ENCODE measurements at places on chromosomes 7 and 10.

GRCh38 chr7:114183311-114184088, 231.1 kb upstream of the FOXP2 start:
- no peak for DNase-seq

DNA sequence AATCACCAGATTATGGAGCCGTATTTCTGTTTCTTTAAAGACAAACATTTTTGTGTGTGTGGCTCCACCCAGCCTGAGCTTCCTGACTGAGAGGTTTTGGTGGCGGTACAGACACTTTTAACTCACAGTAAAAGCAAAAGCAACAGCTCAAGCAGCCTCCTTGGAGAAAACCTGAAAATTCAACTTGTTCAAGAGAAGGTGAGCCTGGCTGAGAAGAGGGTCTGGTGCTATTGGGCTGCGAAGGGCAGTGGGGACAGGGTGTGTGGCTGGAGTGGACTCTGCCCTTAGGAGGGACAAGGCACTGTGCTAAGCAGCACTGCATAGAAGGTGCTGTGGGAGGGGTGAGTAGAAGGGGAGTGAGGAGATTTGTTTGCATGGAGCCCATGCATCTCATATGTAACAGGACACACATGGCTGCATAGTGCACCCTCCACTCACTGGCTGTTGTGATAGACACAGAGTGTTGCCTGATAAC, at the start of gene GIMAP7:
Gene GIMAP7, plus strand, starts transcription at position 125 of the 475 bp plus-strand sequence. CDS start 5,103 bp downstream, outside the sequence.
- DNase-seq = no peak

DNA sequence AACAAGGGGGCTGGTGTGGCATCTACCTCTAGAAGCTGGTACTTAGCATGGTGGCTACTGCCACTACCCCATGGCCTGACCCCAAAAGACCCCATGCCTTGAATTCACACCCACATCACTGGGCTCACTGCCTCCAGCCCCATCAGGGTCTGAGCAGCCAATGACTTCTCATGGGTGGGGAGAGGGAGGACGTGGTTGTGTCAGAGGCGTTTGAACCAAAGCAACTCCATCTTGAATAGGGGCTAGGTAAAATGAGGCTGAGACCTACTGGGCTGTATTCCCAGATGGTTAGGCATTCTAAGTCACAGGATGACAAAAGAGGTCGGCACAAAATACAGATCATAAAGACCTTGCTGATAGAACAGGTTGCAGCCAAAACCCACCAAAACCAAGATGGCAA, 15.2 kb downstream of the KCP start:
- DNase-seq = no peak

GRCh38 chr10:96089116-96089515, 41.0 kb upstream of the ZNF518A start:
- no peak for DNase-seq

DNA sequence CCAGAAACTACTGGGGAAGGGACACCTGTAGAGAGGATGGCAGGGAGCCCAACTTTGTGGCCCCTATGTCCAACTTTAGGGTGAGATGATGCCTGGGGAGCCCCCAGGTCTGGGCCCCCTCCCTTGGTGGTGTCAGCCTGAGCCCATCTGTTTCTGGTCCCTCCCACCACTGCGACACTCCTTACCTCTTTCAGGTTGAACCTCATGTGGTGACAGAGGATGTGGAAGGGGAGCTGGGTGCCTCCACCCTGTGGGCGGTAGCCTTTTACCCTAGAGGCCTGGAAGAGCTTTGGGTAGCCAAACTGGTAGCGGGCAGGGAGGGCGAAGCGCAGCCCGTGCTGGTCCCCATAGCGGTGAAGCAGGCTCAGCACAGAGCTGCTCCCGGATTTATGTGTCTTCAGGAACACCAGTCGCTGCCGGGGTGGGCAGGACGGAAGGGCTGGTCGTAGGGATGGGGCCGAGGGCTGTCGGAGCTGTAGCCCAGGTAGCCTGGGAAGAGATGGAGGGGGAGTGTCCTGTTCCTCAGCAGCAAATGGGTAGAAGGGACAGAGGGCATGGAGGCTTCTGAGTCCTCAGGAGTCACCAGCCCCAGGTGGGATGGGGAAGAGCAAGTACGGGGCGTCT, 2.0 kb downstream of the GAL3ST4 start:
- no peak for DNase-seq

DNA sequence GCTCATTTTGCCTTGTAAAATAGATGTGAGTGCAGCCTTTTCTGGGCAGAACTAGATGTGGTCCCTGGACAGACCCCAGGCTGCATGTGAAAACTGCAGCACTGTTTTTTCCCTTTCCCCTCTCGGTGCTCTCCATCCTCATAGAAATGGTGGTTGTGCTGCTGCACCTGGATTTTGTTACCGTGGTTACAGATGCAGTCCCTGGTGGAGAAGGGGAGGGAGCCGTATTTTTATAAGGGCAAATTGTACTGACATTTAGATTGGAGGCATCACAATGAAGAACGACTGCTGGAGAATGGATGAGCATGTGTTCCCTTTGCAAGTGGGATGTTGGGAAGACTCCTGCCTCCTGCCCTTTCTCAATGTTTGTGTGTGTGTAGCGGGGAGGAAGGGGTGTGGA, 469.9 kb downstream of the CCSER2 start:
- peak; percentile 70 for DNase-seq

DNA sequence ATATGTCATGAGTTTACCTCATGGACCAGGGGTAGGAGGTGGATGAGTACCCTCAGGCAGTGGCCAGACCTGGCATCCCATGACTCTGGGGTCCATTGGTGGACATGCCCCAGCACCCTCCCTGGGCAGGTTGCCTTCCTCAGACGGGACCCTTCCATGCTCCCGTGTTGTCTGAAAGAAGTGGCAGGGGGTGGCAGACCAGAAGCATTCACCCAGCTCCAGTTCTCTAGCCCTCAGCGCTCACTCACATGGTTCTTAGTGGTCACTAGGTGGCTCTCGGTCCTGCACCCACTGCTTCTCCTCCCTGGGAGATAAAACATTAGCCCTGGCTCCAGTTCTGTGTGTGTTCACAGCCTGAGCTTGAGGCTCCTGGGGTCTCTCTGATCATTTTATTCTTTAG, 6.0 kb downstream of the RBP3 start:
- DNase-seq = no peak

GRCh38 chr7:42055171-42055570, 181.8 kb downstream of the GLI3 start:
- DNase-seq = no peak

GRCh38 chr7:134697205-134697886, 50.7 kb downstream of the BPGM start:
- DNase-seq = no peak

- no peak for DNase-seq
These were observed 700 bp downstream of the GSAP start for GRCh38 chr7:77415476-77415822.

Data from NCI-H1417 (cell line).